ENCODE measurements at places on chromosomes 5 and 9.

DNA sequence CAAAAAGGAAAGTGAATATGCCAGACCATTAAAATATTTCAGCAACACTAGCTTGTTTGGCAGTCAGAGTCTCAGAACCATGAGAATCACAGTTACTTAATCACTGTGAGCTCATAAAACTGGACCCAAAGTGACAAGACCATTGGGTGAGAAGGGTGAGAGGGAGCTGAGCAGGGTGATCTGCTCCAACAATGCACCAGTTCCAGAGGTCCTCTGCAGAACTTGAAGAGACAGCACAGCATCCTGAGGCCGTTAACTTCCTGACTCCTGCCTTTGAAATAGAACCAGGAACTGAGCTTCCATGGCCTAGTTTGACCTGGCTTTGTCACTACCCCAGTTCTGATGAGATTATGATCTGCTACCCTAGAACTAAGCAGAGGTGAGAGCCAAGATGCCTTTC, 57.4 kb downstream of the NFIB start:
- peak; percentile 6 for ATAC-seq

DNA sequence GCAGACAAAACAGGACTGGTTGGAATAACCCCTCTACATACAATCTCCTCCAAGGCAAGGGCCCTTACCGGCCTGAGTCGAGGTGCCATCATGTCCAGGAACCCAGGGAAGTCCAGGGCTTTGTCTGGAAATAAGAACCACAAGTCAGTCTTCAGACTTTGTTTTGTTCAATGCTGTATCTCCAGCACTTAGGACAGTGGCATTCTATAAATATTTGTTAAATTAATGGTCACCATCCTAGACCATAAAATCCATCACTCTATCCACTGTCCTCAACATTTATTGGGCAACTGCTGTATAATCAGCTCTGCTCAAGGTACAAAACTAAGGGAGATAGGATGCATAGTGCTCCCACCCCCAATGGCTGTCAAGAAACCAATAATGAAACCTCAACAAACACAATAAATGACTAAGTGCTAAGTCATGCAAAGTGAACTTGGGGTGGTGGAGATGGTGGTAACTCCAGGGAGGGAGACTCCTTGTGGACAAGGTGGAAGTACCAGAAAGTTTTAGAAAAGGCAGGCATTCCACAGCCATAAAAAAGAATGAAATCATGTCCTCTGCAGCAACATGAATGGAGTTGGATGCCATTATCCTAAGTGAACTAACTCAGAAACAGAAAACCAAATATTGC, 5.0 kb downstream of the RELL2 start:
- no peak for ATAC-seq

- ATAC-seq, result no peak
Measured at GRCh38 chr5:96265487-96265886, 167.6 kb downstream of the PCSK1 start.

DNA sequence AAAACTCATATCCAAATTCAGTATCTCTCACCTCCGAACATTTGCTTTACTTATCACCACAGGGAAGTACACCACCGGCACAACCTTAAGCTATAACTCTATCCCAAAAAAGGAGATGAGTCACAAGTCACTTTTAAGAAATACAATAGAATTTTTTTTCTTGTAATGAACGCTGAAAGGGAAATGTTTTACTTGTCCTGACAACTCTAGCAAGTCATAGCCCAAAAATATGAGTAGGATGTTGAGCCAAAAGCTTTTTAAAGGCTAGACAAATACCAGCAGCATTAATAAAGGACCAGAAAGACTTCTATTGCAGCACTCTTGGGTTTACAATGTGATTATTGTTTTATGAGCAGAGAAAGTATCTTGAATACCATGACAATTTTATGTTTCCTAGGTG, 147.3 kb upstream of the FST start:
- peak; percentile 72 for ATAC-seq

- no peak for ATAC-seq
Measured at GRCh38 chr9:19940811-19941535, 152.1 kb upstream of the SLC24A2 start.

- ATAC-seq, result no peak
Measured at GRCh38 chr5:1771149-1772065, 28.2 kb downstream of the MRPL36 start.

DNA sequence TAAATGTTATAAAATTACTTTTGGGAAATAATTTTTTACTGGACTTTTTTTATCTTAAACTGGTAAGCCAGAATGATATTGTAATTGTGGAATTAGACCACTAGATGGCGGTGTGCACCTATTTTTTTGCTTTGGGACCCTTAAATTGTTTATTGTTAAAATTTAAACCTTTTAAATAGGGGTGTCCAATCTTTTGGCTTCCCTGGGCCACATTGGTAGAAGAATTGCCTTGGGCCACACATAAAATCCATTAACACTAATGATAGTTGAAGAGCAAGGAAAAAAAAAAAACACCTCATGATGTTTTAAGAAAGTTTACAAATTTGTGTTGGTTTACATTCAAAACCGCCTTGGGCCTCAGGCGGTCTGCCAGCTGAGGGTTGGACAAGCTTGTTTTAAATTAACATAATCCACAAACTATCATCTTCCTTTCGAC, 28.4 kb upstream of the GADD45G start:
- no peak for ATAC-seq

- ATAC-seq, result peak; percentile 53
Measured at GRCh38 chr5:109654455-109654854, 35.3 kb upstream of the MAN2A1 start.

DNA sequence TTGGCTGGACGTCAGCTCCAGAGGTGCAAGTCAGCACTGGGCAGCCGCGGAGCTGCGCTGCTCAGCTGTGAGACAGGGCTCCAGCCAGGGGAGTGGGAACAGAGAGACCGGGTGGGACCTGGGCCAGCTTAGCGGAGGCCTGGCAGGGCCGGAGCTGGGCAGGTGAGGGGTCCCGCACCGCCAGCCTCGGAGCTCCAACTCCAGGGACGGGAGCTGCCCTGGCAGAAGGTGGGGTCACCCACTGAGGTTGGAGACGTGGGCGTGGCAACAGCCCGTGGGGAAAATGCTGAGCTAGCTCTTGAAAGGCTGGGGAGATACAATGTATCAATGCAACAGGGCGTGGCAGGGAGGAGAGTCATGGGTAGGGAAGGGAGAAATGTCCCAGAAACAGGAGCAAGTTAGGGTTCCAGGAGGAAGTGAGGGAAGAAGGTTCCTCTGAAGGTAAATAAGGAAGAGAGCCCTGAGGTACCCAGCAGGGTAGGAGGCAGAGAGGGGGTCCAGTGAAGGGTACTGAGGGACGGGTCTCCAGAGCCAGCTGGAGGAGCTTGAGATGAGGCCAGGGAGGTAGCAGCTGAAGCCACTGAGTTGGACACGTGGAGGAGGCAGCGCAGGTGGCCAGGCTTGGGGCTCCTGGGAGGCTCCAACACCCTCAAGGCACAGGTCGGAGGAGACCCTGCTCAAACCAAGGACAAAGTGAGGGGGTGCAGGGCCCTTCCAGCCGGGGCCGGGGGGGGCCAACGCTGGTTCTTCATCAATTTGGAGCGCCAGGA, 736 bp upstream of the NKD2 start:
- ATAC-seq, result no peak

DNA sequence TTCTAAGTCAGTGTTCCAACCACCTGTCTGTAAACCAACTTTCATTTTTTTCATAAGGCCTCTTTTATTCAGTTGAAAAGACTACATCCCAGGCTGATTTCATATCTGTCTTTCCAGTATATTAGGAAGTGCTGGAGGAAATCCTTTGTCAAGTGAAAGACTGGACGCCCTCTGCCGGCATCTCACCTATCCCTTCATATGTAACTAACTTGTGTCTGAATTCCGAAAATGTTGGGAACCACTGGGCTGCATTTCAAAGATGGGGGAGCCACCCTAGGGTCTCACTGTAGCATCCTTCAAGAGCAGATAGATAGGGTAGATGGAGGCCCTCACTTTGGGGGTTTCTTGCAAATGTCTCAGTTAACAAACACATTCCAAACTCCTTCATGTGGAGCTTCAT, 569.8 kb downstream of the CTNND2 start:
- no peak for ATAC-seq

DNA sequence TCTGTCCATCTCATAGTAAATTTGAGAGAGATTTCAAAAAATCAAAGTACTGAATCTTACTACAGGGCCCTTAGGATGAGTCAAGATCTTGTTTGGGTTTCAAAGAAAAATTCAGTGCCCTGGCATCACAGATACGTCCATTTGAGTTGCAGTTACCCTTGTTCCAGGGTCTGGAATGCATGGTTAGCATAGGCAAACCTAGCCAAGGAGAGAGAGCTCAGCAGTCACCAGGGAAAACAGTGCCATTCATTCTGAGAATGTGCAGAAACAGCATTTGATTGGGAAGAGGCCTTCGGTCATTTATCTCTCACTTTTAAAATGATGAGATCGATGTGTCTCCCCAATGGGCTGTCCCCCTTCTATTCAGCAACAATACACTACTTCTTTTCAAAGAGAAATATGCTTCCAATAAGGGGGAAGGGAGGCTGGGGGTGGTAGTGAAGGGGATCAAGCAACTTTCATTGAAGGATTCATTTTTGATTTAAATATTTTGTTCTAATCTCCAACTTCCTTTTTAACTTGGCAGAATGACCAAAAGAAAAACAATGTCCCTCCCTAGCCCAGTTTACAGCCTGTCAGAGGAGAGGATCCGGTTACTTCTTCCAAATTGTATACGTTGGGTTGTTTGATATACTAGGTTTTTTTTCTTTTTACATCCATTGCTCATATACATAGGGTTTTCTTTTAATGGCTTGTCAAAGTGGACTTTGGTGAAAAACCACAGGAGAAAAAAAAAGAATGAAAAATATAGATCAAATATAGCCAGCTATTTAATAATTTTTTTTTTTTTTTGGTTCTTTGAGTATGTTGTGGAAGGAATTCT, 491.1 kb downstream of the CCDC171 start:
- no peak for ATAC-seq

DNA sequence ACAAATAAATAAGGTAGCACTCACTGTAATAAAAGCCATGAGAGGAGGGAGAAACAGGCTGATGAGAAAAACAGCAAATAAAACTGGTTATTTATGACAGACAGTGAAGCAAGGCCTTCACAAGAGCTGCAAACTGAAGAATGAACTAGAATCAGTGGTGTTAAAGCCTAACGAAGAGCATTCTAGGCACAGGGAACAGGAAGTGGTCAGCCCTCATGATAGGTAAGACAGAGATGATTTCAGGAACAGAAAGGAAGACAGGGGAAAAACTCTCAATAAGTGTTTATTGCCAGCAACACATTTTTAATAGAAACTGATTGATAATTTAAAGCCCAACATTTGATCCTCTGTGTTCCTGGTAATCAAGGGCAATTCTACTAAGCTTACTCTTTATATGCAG, 124.5 kb downstream of the EDIL3 start:
- ATAC-seq, result no peak

DNA sequence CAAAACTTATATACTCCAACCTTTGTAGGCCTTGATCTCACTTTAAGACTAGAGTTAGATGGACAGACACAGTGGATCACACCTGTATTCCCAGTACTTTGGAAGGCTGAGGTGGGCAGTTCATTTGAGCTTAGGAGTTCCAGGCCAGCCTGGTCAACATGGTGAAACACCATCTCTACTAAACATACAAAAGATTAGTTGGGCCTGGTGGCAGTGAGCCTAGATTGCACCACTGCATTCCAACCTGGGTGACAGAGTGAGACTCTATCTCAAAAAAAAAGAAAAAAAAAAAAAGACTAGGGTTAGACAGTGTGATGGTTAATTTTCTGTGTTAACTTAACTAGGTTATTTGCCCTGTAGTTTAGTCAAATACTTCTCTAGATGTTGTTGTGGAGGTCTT, 74.1 kb downstream of the CFAP95 start:
- no peak for ATAC-seq

DNA sequence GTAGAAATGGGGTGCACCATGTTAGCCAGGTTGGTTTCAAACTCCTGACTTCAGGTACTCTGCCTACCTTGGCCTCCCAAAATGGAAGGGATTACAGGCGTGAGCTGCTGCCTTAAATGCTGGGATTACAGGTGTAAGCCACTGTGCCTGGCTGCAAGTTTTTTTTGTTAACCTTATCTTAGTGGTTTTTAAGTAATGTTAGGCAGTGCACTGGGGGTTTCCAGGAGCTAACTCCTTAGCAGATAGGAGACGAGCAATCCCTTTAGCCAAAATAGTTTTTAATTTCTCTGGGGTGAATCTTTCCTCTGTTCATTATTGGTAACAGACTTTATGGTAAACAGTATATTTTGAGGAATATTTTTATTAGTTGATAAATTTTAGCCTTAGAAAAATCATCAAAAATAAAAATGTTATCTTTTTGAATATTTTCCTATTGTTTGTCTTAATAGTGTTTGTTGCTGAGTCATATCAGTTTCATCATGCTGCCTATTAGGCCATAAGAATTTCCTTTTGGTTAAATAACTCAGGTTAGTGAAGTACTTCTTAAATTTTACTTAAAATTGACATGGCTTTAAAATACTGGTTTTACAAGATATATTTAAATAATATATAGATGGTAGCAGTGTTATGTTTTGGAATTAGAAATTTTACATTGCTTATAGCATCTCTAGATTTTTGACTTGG, 37.9 kb downstream of the LMNB1 start:
- ATAC-seq, result no peak

DNA sequence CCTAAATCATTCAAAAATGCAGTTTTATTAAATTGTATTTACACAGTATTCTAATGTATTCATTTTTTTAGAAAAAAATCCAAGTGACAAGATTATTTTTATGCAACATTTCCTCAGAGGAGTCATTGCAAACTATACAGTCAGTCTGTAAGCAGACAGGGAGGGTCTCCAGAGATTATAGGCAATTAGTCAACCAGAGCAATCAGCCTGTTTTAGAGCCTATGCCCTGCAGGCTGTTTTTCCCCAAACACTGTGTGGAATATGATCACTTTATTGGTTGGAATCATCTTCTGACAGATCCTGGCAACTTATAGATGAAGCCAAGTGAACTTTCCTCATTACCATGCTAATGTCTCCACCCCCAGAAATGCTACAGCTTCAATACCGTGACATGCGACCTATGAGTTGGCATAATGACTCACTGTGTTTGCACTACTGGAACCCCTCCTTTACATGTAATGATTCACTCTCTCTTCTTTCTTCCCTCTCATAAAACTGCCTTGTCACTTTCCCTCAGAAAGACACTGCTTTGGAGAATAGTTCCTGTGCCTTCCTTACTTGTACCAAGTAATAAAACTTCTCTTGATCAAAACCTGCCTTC, 577.7 kb upstream of the FTMT start:
- ATAC-seq, result peak; percentile 92

GRCh38 chr9:71683598-71684235, 84.6 kb downstream of the CEMIP2 start:
- peak; percentile 82 for ATAC-seq

All from SK-N-SH treated with all-trans-retinoic acid at 6 μM for 48 hours (cell line).